ENCODE measurements at places on chromosomes 16 and 17.

DNA sequence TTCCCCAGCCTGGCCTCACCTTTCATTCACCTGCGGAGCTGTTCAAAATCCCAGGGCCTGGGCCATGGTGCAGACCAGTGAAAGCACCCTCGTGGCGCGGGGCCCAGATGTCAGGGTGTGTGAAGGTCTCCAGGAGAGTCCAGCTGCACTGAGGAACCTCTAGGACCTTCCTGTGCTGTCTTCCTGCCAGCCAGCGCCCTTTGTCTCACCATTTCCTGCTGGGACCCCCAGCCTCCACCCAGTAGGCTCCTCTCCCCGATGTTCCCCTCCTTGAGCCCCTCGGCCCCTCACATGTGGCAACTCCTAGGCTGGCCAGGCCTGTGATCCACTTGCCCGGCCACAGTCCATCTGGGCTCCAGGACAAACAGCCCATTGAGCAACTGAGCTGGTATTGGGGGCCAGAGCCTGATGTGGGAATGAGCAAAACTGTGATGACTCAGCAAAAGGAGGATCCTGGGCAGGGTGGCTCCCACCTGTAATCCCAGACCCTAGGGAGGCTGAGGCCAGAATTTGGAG lies 677 bp downstream of the SULT1A2 start:
- no peak for DNase-seq

- DNase-seq = no peak
These were observed 14.8 kb downstream of the SNTB2 start for GRCh38 chr16:69201787-69202186.

DNA sequence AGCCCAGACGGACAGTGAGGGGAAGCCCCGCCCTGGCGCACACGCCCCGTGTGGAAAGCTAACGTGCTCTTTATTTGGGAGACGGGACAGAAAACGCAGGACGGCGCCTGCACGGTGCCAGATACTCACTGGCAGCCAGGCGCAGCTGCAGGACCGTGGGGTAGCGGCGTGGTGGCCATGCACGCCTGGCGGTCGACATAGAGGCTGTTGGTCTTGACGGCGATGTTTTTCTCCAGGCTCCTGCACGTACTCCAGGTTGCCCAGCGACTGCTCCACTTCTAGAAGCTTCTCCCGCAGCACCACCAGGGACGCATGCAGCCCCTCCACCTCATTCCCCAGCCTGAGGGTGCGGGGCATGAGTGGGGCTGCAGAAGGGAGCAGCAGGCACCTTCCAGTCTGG lies 5.1 kb upstream of the C1QTNF8 start:
- no peak for DNase-seq

DNA sequence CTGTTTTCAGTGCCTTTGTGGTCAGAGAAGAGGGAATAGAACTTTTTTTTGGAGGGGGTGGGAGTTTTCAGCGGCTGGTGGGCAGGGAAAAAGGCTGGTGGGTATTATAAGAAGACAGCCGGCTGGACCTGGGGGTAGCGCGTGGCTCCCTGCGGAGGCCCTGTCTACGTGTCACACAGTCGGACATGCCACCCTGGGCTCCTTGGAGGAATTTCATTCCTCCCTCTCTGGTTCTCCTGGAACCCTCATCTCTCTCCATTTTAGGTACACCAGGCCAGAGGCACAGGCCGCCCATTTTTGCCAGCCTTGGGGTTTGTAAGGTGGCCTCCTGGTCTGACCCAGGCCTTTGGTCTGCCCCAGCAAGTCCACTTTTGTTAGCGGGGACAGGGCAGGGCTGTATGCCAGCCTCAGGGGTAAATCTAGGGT lies 908 bp downstream of the FKBP10 start:
- no peak for DNase-seq

GRCh38 chr17:63639125-63639524 lies 16.9 kb downstream of the MAP3K3 start:
- DNase-seq = no peak

DNA sequence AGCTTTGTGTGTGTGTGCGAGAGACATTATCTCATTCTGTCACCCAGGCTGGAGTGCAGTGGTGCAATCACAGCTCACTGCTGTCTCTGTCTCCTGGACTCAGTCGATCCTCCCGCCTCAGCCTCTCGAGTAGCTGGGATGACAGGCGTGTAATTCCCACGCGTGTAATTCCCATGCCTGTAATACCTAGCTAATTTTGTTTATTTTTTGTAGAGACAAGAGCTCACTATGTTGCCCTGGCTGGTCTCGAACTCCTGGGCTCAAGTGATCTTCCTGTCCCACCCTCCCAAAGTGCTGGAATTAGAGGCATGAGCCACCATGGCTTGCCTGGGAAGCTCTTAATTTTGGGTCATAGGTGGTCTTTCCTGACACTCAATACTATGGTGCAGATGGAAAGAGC lies 205.3 kb upstream of the TNRC6C start:
- DNase-seq = no peak

GRCh38 chr17:15085890-15086677 lies 179.0 kb downstream of the PMP22 start:
- no peak for DNase-seq

- DNase-seq = no peak
These were observed 59.1 kb downstream of the PRMT7 start for GRCh38 chr16:68369697-68370580.
